Anterior cingulate cortex (tissue), 58 donors: ENCODE measurements at places on chromosomes 2 and 18.
A peak's percentile ranks its signal among the peaks of the same experiment; 100 is the strongest.

- no peak for DNase-seq
These were observed 316.9 kb downstream of the CDH2 start for GRCh38 chr18:27860011-27860410.

DNA sequence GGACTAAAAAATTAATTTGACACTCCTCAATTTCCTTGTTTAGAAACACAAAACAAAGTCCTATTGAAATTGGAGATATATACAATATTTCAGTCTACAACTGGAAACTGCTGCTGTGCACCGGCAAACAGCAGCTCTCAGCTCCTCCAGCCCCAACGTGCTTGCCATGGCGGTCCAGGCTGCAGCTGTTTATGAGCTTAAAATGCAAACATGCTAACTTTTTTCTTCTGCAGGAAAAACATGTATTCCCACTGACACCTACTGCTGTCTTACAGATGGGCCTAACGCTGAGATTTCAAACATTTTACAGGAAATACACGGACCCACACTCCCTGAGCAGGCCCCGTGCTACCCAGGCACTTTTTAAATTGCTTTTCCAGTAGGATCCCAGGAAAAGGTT is 195.5 kb downstream of the BCL11A start:
- no peak for DNase-seq

DNA sequence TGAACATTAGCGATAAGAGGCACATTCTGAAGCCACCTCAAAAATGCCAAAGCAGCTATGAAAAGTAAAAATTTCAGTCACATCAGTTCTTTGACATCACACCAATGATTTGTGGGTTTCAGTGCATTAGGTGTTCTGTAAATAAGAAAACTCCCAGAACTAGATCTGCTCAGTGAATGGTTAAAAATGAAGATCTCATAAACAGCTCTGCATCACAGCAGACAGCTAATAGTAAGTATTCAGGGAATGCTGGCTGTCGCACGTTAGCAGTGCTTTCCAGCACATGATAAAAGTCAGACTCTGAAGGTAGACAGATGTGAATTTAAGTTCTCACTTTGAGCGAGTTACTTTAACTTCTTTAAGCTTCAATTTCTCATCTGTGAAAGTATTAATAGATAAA is 154.9 kb downstream of the SATB2 start:
- DNase-seq, result no peak

GRCh38 chr2:181348107-181348837 is 108.9 kb upstream of the ITGA4 start:
- no peak for DNase-seq

DNA sequence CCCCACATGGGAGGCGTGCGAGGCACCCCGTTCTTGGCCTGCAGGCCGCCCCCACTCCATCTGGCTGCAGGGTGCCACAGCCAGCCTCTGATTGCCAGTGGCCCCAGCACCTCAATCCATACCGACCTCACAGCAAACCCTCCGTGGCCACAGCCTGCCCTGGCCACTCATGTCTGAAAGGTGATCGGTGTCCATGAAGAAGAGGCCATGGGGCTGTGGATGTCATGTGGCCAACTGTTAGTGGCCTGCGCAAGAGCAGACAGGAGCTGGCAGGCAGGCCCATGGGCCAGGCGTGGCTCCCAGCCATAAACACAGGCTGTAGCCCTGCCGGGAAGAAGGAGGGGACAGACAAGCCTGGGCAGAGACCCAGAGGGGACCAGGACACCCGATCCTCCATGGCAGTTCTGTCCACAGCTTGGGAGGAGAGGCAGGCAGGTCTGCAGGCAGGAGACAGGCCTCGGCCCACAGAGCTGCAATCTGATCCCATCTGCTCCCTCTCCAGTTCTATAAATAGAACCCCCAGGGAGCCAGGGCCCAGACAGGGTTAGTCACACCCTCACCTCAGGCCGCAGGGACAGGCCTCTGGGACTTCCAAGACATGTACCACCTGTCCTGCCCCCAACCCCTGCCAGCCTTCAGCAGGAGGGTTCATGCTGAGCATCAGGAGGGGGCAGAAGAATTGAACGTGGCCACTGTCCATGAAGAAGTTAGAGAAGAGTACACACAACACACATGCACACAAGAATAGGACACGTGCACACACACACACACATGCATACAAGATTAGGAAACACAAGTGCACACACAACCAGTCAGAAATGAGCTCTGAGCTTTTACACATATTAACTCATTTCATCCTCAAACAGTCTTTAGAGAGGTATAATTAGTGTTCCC is 16.9 kb downstream of the STEAP3 start:
- no peak for DNase-seq

- no peak for DNase-seq
These were observed 300.3 kb downstream of the NBAS start for GRCh38 chr2:15260835-15261234.

DNA sequence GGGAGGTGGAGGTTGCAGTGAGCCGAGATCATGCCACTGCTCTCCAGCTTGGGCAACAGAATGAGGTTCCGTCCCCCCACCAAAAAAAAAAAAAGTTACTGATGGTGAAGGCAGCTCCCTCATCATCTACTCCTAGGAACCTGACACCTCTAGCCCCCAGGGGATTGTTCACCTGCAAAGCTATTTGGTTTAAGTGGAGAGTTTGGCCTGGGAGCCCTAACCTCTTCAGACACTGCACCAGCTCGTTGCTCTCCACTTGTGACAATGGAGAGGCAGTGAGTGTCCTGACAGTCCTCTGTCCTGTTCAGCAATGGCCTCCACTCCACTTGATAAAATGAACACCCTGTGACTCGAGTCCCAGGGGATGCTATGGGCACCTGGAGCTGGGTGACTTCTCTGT is 43.5 kb downstream of the ATP6V1C2 start:
- no peak for DNase-seq

GRCh38 chr18:23204589-23205235 is 69.4 kb downstream of the CABLES1 start:
- DNase-seq, result no peak

GRCh38 chr18:57167617-57168308 is 20.9 kb downstream of the BOD1L2 start:
- no peak for DNase-seq

GRCh38 chr2:240464514-240465241 is 29.2 kb downstream of the GPC1 start:
- no peak for DNase-seq

- no peak for DNase-seq
These were observed 128.8 kb upstream of the ARHGAP28 start for GRCh38 chr18:6600667-6601167.

DNA sequence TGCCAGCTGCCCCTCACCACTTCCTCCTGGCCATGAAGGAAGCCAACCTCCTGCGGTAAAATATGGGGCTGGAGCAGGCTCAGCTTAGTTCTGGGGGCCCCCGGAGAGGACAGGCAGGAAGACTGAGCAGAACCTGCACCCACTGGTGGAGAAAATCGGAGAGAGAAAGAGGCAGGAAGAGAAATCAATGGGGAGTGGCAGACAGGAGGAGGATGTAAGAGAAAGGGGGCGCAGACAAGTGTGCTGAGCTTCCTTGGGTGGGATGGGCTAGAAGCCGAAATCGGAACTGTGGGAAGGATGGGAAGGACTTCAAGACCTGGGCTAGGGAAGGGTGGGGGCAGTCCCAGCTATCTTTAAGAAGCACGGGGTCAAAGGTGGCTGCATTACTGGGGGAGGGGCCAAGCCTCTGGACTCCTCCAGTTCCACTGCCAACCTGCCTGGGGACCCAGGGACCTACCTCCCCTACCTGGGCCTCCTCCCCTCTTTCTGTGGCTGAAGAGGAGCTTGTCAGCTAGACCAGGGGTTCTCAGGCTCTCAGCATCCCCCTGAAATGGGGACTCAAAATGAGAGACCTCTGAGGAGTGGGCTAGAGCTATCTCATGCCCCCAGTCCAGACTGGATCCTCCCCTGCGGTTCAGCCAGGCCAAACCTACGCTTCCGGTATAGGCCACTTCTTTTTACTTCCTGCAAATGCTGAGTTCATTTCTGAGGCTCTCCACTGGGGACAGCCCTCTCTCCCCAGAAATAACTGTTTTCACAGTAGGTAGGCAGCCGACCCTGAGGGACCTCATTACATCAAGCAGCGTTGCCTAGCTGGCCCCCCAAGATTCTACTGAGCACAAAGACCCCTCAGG is 33.6 kb upstream of the B3GNT7 start:
- no peak for DNase-seq

DNA sequence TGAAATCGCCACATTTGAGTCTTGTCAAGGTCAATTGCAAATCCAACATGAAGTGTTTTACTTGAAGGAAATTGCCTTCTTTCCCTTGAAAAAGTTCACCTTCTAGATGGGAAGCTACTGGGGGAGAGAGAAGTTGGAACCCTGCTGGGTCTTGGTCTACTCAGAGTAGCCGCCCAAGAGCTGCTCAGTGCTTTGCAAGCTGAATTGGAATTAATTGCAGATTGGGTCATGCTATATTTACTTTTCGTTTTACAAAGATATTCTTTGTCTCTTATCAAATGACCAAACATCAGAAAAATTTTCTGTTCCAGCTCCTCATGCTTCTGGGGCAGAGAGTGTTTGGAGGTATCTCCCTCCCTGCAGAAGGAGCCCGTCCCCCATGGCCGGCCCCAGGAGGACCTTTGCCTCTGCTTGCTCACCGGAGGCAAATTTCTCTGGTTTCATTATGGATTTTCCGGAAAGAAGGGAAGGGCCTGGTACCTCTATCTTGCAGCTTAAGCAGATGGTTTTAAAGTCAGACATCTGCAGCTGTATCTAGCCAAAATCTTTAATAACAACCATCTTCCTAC is 289.7 kb downstream of the MYT1L start:
- DNase-seq, result no peak

GRCh38 chr18:52222211-52222610 is 117.8 kb upstream of the DCC start:
- DNase-seq, result no peak

- peak; percentile 35 for DNase-seq
These were observed 88.0 kb upstream of the RTN4 start for GRCh38 chr2:55138014-55138881.

GRCh38 chr2:151733771-151734672 is at the start of gene NEB:
Gene NEB (minus strand): TSS chr2:151734476. CDS start chr2:151733156, 1,320 bp downstream.
- no peak for DNase-seq

DNA sequence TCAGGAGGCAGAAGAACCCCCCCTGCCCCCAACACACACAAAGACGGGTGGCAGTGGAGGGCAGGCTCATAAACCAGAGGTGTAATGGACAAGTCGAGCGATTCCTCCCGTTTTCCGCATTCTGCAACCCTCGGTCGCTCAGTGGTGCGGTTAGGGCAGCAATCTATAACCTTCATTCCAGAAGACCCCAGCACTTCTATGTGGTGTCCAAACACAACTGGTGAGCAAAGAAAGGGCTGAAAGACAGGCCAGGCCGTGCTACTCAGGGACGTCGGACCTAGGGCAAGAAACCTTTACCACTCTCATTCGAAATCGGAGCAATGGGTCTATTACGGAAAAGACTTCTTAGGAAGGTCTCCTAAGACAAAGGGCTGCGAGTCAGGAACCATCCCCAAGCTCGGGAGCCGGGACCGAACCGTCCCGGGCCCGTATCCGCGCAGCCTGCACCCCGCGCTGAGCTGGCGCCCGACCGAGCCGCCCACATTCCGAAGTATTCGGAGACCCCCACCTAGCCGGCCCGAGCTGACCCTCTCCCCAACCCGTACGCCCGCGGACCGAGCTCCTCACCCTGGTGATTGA is 568 bp downstream of the ARL5A start:
- no peak for DNase-seq

DNA sequence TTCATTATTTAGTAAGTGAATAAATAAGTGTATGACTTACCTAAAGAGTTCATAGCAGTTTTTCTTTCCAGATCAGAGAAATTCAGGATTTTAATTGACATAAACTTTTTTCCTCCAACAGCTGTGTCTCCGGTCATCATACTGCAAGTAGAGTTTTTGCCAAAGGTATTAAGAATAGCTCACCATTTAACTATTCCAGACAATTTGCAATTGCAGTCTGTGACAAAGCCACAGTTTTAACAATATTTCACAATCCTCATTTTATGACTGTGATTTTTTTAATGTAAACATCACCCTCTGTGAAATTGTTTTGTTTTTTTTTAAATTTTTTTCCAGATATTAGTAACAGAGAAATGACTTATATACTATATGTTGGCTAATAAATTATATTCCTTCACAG is 199.1 kb downstream of the TRIB2 start:
- DNase-seq, result no peak

- DNase-seq, result no peak
These were observed 34.7 kb downstream of the MMADHC start for GRCh38 chr2:149552830-149553229.

- no peak for DNase-seq
These were observed 13.9 kb upstream of the UGP2 start for GRCh38 chr2:63827749-63828148.

- no peak for DNase-seq
These were observed 42.6 kb upstream of the PDCL3 start for GRCh38 chr2:100520224-100520623.

GRCh38 chr2:157764386-157764785 is 111.7 kb downstream of the ACVR1 start:
- DNase-seq, result no peak

DNA sequence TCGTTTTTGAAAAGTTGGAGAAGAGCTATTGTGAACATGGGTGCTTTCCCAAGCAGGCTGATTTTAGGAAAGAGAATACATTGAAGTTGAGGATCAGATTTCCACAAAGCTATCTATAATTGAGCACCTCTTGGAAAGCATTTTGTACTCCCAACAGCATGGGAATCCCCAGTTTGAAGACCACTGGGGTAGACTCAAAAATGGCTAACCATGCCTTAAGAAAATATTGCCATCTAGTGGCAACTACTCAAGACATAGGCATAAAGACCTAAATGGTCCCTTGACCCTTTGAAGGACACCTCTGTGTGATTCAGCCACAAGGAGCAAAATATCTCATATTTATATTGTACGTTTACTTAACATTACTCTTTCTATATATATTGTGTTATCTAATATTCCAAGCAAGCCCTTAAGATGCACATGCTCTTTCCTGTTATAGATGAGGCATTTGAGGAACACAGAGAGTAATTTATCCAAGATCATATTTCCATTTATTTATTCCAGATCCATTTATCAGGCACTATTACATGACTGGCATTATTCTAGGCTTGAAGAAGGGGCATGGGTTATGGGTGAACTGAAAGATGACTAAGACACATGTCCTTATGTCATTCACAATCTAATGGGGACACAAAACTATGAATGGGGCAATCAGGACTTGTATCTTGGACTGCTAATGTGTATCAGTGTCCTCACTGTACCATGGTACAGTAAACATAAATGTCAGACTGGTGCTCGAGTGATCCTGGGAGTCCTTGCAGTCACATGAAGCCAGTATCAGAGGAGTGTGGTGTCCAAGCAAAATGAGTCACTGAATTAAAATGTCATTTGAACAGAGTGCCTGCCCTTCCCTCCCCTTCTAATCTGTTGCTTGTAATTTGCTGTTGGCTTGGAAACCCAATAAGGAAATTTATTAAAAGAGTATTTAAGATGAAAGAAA is 121.0 kb upstream of the XPO1 start:
- DNase-seq, result no peak
